MV-4-11 (cell line): ENCODE measurements at places on chromosomes 12 and 14.

GRCh38 chr12:104353012-104353981 is 49.8 kb downstream of the EID3 start:
- no peak for DNase-seq

DNA sequence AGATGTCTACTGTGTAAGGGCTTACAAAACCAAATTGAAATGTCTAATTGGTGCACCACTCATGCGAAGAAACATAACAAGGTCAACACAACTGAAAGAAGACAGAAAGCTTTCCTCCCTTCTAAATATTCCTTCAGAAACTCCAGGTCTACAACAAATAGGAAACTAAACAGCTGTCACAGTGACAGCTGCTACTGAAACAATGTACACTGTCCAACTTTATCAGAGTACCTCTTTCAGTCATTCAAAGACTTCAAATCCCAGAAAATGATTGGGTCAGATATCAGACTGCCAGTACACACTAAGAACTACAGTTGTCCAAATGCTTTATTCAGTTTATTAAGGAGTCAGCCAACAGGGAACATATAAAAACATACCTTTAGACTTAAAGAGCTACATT is 35.2 kb downstream of the CEP128 start:
- no peak for DNase-seq

GRCh38 chr12:124443931-124444712 is 123.3 kb downstream of the NCOR2 start:
- DNase-seq = no peak

- DNase-seq = no peak
Measured at GRCh38 chr14:98926801-98927200, 345.2 kb downstream of the BCL11B start.

DNA sequence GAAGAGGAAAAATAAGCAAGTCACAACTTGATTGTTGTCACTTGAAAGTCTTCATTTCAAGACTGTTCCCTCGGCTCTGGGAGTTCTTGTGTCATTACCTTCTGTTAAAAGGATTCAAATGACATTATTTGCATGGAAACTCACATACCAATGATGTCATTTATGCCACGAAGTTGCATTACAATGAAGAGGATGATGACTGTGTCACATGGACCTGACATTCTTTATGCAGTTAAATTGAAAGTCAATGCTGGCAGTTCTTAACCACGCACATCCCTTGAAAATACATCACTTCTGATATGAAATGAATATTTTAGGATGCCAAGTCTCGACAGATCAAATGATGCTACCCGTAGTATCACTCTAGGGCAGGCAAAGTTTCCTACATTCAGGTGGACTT is 1069.5 kb downstream of the VRK1 start:
- DNase-seq = no peak

DNA sequence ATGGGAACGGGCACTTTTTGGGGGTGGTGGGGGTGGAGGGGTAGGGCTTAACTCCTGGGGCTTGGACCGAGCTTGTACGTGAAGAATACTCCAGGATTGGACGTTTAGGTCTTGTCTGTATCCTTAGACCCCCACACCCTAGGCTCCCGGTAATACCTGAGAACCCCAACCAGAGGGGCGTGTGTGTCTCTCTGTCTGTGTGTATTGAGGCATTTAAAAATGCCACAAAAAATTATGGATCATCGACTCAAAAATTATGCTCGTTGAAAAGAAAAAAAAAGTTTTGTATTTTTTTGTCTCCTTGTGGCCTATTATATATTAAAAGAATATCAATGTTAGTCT is 459 bp downstream of the PPFIBP1 start:
- no peak for DNase-seq

- no peak for DNase-seq
Measured at GRCh38 chr12:108700833-108701541, 30.3 kb downstream of the CORO1C start.

GRCh38 chr12:75882421-75882820 is 149.2 kb downstream of the PHLDA1 start:
- DNase-seq = no peak

GRCh38 chr12:124094733-124095132 is 121.7 kb downstream of the ZNF664 start:
- DNase-seq = no peak

DNA sequence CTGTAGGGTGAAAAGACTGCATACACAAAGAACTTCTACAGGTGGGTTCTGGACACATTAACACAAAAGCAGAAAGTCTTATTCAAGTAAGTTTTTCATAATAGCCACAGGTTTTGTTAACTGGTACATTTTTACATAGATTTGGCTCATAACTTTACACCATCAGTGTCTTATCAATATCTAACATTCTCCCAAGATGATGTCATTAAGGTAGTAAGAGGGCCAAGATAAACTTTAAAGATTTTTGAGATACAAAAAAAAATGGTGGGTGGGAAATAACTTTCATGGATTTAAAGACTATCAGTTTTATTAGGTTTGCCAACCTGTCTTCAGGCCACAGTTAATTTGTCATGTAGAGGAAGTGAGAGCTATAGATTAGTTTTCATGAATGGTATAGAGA is 1.7 kb downstream of the SUPT16H start:
- no peak for DNase-seq

DNA sequence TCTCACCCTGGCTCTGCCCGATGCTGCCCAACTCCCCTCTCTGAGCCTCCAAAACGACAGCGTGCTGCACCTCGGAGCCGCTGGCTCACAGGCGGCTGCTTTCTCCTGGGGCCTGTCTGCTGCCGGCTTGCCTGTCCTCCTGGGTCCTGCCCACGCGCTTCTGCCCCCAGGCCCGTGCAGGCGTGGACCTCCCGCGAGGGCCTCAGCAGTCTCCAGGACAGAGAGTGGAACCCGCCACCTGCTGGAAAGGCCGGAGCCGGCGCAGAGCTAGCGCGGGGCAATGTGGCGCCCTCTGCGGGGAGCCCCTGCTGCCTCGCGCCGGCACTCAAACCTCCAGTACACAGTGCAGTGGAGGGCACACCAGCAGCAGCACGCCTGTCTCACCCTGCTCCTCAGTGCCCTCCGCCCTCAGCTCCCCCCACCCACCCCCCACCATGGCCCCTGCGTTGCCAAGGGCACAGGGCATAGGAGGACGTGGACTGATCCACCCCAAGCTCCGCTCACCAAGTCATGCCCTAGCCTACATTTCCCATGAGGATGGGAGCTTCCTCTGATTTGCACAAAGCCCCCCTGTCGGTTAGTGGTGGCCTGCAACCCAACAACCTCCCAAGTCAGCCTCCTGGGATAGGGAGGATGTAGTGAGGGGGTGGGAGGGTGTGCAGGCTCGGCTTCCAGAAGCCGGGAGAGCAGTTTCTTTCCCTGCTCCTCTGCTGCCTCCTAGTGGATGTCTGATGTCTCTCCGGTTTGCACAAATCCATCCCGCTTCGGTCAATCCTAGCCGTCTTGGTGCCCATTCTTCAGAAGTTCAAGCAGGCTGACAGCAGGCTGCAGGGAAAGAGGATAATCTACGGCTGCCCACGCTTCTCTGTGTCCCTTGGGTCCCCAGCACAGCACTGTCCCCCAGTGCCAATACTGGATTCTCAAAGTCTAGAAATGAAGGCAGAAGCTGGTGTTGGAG is 25.2 kb downstream of the KRT8 start:
- peak; percentile 70 for DNase-seq

GRCh38 chr12:29310899-29311298 is 70.1 kb downstream of the ERGIC2 start:
- no peak for DNase-seq

- no peak for DNase-seq
Measured at GRCh38 chr14:65351493-65352194, 60.9 kb upstream of the FUT8 start.

DNA sequence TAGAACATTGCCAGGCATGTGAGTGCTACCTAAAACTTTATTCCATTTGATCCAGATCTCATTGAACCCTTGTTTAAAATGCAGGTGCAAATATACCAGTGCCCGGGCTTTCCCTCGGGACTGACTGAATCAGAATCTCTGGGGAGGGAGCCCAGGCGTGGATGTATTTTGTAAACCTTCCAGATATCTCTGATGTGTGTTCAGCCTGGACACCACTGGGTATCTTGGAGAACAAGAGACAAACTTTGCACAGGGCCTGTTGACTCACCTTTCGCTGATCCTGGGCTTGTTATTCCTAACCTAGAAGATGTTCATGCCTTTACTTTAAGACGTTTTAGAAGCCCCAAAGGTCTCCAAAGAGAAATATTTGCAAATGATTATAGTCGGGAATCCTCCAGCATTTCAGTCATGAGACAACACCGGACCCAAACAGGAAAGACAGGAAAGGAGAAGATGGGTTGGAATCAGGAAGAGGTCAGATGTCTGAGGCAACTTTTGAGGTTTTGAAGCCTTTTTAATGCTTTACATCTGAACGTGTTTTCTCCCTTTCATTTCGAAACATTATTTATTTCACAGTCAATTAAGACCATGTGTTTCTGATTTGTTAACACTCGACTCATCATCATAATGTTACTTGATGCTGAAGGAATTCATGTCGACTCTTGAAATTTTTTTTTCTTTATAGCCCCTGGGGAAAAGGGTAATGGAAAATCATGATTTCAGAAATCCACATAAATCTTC is 118.6 kb downstream of the PLXNC1 start:
- peak; percentile 71 for DNase-seq

- no peak for DNase-seq
Measured at GRCh38 chr14:99809360-99809759, 16.1 kb downstream of the EML1 start.

DNA sequence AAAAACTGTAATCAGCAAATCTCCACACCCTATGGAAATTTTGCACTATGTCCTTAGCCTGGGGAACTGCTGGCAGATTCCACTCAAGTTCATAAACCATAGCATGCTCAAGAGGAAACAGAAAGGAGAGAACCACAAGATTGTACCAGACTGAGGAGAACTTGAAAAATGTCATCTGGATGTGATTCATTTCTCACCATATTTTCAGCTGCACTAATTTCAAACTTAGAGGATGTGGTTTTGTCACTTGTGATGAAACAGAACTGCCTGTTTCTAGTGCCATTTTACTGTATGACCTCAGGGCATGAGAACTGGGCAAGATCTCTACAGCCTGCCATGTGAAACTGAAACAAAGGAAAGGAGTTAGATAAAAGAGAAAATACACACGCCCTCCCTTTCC is 1493.1 kb upstream of the FLRT2 start:
- peak; percentile 98 for DNase-seq

GRCh38 chr12:7832059-7832696 is 40.5 kb downstream of the SLC2A14 start:
- peak; percentile 75 for DNase-seq

GRCh38 chr14:56195704-56196103 is 77.5 kb downstream of the PELI2 start:
- peak; percentile 73 for DNase-seq

DNA sequence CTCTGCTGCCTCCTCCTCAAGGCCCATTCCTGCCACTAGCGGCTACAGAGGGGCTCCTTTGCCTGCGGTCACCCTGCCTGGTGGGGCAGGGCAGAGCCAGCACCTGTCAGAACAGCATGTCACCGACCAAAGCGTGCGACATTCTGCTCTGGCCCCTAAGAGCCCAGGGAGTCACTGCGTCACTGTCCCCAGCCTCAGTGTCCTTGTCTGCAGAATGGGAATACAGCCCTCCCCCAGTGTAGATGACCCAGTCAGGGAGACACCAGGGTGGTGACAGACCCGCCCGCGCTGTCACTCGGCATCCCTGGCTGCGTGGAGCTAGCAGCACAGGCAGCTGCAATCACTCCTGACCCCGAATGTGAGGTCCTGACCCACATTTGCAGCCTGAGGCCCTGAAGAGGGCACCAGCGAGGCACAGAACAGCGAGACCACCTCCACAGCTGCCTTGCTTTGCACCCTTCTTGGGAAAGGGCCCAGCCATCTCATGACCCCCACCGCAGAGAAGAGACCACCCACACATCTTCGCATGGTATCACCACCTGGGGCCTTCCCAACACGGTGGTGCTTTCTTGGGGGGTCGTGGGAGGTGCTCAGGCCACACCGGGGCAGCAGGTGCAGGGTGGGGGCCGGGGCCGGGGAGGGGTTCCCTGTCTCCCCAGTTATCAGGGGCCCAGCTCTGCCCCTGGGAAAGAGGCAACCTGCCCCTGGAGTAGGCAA is 2.5 kb downstream of the AHNAK2 start:
- peak; percentile 30 for DNase-seq

DNA sequence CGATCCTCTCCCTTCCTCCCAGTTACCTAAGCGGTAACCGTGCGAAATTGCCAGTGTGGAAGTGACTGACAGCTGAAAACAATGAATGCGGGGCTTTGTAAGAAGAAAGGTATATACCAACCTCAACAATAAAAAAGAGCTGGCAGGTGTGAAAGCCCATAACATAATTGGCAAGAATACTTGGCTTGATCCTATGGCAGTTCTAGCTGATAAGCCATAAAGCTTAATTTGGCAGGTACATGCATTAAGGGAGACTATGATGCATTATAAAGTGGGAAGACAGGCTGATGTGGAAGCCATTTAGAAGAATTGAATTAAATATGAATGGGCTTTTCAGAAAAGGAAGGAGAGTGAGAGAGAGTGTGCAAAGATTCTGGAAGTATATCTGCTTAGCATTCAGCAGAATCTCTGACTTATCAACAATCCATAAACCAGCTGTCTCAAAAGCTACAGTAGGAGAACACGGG is 71.3 kb downstream of the CRACR2A start:
- DNase-seq = no peak

GRCh38 chr12:53941187-53941586 is 2.6 kb downstream of the HOXC13 start:
- no peak for DNase-seq

DNA sequence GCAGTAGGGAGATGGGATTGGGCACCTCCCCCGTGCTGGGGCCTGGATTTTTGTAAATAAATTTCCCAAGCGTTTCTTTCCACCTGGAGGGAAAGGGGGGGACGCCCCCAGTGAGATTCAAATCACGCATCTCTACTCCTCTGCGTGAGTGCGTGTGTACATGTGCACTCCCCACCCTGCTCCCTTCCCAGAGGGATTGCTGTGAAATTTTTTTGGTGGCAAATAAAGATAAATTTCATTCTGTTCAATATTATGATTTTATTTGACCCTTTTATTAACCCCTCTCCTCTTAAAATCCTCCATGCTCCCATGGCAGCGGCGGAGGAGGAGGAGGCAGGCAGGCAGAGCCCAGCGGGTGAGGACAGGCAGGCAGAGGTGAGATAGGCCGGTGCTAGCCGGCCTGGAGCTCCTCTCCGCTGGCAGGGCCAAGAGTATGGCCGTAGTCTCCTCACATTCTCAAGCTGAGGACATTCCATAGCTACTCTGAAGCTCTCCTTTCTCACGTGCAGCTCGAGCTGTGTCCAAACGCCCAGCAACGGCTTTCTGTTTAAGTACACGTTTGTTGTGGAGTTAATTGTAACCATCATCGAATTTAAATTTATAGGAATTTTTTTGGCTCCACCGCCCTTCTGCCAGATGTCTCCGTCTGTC is 1.5 kb upstream of the HOTAIR start:
- DNase-seq = no peak

DNA sequence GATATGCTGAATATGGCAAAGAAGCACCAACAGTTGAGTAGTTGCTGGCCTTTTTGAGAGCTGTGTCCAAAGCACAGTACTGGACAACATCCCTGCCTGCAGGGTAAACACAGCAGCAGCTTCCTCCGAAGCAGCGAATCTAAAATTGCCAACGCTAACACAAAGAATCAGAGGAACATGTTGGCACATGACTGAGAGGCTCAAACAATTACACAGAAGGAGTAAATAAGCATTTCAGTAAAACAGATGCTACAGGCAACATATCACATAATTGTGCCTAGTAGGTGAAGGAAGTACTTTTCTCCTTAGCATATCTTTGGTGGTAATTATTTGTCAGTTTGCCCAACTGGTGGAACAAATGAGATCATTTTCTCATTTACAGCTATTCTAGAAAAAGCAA is 52.1 kb downstream of the KICS2 start:
- DNase-seq = no peak

- no peak for DNase-seq
Measured at GRCh38 chr14:30440961-30441360, 118.0 kb upstream of the G2E3 start.

- no peak for DNase-seq
Measured at GRCh38 chr14:100679707-100680438, 46.8 kb upstream of the DLK1 start.
